ENCODE measurements at places on chromosomes 3 and 15.

DNA sequence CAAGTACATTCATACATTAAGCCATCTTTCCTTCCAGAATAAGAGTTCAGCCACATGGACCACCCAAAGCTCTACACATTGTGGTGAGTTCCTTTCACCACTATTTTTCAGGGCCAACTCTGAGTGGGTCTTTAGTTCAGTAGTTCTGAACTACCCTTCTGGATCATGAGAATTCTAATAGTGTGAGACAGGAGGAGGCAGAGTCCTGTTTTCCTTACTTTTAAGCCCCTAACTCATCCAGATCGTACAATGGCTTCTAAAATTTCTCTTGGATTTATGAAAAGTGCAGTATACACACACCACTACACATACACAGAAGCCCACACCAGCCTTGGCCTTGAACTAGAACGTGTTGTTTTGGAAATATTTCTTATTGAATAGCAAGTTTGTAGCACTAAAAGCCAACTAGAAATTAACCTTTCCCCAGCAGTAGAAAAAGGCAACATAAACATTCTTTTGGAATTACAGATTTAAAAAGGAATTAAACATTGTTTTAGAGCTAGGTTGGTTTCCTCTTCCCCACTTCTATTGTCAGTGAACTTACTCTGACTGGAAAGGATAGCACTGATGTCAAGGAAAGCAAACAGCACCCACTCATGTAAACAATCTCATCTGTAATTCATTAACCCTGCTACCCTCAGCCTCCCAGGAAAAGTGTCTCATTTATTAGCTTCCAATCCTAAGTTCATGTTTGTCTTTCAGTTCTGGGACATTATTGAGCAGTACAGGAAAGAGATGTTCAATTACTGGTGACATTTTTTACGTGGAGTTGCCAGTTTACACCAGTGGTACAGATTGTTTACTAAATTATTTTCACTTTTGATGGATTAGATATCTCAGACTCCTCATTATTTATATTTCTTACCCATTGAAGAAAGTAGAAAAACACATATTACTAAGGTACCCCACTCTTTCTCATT, 95.7 kb upstream of the AGTR1 start:
- no peak for DNase-seq

DNA sequence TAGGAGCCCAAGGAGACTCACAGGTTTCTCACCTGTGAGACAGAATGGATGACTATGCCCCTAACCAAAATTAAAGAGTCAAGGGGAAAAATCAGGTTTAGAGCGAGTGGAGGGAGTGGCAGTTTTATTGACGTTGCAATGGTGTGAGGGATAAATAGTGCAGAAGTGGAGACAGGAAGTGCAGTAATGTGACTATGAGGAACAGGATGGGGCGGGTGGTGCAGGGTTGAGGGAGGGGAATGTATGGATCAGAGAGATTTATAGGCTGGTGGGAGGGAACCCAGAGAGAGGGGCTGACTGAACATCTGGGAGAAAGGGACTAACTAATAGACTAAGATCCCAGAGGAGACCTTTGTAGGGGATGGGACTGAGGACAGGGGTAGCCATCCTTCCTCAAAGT, 26.5 kb downstream of the EIF2AK4 start:
- no peak for DNase-seq

GRCh38 chr3:39361252-39361927, 21.8 kb upstream of the SLC25A38 start:
- DNase-seq: no peak

GRCh38 chr3:134721214-134721613, 70.4 kb upstream of the KY start:
- DNase-seq: no peak

GRCh38 chr3:102536456-102536855, 101.6 kb downstream of the ZPLD1 start:
- DNase-seq: peak; percentile 53

DNA sequence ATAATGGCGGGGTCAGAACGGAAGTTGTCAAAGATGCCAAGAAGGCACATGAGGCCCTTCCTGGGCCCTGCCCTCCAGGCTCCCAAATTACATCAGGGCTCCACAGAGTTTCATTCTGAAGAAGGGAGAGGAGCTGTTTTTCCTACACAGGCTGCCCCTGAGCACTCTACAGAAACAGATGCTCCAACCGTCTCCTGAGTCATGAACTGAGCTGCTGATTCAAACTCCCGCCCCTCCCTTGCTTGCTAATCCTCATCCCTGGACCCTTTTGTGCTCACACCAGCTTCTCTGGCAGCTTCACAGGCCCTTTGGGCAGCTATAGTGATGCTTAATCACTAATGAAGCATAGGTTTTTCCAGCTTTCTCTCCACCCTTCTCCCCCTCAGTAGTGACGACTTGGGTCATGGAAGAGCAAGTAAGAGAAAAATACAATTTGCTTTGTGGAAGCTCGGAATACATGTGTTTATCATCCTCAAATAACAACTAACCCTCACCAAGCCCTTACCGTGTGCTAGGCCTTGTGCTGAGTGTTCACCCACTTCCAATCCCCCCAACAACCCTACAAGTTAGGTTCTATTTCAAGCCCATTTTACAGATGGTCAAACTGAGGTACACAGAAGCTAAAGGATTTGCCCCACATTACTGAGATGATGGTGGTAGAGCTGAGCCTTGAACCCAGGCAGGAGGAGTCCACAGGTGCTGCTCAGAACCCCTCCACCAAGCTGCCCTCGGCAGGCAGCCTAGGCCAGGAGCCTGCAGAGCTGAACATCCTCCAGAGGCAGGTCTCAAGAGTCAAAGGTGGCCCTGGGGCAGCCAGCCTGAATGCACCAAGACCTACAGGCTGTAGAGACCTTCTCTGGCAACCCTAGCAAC, 21.9 kb downstream of the MEGF11 start:
- no peak for DNase-seq

DNA sequence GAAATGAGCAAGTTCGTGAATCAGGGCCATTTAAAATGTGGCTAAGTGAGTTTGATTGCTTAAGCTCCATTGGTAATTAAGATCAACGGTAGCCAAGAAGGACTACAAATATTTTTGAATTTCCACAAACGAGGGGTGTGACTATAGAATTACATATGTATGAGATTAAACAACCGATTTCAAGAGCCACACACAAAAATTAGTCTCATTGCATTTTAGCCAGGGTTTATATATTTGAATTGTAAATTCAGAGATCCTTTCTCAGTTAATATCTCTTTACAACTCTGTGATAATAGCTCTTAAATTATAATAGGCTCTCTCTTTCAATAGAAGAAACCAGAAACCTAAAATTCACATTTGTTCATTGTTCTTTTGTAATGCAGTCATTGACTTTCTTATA, 325.6 kb upstream of the ICE2 start:
- no peak for DNase-seq

GRCh38 chr3:64152086-64152485, 73.2 kb downstream of the PRICKLE2 start:
- peak; percentile 90 for DNase-seq

DNA sequence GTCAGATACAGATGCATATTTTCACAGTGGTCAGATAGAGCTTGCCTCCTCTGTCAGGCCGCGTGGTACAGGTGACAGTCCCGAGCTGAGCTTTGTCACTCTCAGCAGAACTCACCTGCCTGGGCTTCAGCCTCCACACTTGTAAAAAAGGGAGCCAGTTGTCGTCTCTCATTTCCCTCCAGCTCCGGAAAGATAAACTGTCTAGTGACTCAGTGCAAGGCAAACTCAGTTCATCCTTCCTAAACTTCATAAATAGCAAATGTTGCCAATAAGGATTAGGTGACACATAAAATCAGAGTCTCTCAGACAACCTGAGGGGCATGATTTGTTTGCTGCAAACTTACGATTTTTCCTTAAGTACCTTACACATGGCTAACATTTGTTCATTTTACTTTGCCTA, 116.8 kb downstream of the GABRB3 start:
- DNase-seq: no peak

DNA sequence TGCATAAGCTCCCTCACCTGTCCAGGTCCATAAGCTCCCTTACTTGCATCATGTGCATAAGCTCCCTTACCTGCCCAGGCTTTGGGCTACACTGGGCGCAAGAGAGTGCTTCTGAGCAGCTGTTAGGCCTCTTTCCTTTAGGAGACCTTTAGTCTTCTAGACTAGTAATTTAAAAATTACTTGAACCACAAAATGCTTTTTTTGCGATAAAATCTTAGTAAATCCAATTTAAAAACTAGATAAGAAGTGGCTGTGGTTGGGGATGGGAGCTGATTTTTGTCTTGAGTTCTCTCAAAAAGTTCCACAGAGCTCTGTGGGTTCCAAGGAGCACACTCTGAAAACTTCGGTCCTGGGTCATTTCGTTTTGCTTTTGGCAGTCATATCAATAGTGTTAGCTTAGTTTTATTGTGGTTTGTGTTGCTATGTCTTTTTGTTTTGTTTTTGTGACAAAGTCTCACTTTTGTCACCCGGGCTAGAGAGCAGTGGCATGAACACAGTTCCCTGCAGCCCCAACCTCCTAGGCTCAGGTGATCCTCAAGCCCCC, 6.7 kb downstream of the CEMIP start:
- DNase-seq: no peak

- peak; percentile 38 for DNase-seq
Observed at GRCh38 chr15:62497356-62497755, 332.3 kb upstream of the C2CD4B start.

GRCh38 chr3:23873941-23874340, 42.8 kb downstream of the NKIRAS1 start:
- DNase-seq: peak; percentile 40

GRCh38 chr3:29971895-29972294, 634.5 kb upstream of the TGFBR2 start:
- no peak for DNase-seq

DNA sequence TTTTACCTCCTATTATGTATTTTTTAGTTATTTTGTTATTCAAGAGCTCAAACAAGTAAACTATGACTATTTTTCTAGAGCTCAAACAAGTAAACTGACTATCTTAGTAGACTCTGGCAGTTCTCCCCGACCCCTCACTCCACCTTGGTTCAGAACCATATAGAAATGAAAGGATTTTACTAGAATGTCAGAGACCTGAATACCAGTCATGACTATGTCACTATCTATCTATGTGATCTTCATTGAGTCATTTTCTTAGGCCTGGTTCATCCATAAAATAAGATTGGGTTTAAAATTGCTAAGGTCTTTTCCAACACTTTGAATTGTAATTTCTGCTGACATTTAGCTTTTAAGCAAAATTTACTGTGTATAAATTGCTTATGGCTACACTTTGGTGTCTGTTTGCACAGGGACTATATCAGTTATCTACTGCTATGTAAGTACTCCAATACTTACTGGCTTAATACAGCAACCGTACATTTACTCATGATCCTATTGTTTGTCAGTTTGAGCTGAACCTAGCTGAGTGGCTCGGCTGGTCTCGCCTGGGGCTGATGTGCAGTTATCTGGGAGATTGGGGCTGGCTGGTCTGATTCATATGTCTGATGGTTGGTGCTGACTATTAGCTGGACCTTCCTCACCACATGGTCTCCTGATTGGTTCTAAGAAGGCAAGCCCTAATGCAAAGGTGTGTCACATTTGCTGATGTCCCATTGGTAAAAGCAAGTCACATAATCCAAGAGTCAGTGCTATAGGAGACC, 37.0 kb downstream of the RASA2 start:
- DNase-seq: no peak

DNA sequence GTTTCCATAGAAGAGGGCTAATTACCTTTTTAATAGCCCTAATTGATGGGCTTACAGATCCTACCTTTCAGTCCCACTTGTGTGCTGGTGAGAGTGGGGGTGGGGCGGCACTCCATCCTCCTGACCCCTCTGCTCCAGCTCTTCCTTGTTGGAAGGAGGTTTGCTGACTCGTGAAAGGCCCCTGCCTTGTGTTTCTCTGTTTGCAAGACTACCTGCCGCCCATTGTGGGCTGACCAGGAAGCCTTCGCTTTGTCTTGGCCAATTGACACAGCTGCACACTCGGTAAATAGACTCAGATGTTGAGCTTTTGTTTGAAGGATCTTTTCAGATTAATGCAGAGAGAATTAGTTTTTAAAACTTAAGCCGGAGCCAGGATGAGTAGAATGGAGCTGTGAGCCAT, 197.3 kb upstream of the HES1 start:
- no peak for DNase-seq

- DNase-seq: no peak
Observed at GRCh38 chr3:96416549-96417255, 397.7 kb upstream of the EPHA6 start.

DNA sequence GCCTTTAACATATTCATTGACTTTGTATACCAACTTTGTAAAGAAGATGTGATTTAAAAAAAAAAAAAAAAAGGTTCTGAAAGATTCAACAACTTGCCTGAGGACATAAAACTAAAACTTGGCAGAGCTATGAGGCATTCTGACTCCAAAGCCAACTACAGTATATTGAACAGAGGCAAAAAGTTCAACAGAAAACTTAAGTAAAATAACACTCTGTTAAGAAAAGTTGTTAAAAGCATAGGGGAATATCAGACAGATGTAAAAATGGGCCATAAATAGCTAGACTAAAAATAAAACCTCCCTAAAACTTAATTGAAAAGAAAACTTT, 23.4 kb downstream of the GOLIM4 start:
- DNase-seq: no peak

DNA sequence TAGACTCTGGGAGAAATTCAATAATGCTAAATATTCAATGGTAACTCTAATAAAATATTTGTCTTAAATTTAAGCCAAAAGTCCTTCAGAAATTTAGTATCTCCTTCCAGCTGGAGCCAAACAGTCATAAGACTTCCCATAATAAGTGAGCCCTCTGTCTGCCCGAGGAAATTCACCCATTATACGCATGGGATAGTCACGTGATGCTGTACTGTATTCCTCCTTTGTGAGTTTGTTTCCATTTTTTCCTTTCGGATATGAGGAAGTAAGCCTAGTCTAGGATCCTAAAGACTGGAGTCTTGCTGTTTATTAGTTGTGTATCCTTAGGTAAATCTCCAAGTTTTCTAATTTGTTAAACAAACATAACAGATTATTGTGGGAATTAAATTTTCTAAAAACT, 110.4 kb upstream of the PLAAT1 start:
- no peak for DNase-seq

DNA sequence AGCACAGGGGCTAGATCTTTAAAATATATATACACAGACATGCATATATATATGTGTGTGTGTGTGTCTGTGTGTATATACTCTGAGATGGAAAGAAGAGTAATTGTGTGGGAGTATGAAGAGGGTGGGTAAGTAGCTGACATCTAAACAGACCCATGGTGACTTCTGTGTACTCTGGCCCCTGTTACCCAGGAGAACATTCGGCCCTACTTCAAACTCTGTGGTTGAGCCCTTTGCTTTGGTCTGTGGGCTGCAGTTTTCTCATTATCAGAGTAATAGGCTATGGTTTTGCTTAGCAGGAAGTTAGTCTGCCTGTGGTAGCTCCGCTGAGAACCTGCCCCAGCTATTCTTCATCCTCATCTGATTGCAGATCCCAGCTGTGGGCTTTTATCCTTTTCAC, 141.4 kb downstream of the RBPMS2 start:
- DNase-seq: peak; percentile 48

Measured in amniotic epithelial cell (primary cell).